Endodermal cell (in vitro differentiated cells): ENCODE measurements at places on chromosomes 2 and 18. TPM values are rescaled to one million over a fixed set of nuclear protein-coding genes. Genes with fewer than 3 reads are reported as not detected.

Gene DQX1
- total RNA-seq: 1.1 and 1.2 TPM in 2 replicates

Gene CTLA4
- total RNA-seq: not detected in 3 replicates

Gene SATB2
- 3.0 TPM in 2 replicates for total RNA-seq

Gene ING5
- 21.8 to 44.9 TPM (median 43.1 TPM) in 3 replicates for total RNA-seq

Gene ALK
- total RNA-seq: 0.45 and 0.46 TPM in 2 replicates

Gene XIRP2
- total RNA-seq: 0.14 TPM in 1 of 2 replicates, not detected in the other

Gene GPR45
- total RNA-seq: not detected in 3 replicates

Gene MYL1
- total RNA-seq: not detected in 2 replicates

Gene G6PC2
- not detected in 2 replicates for total RNA-seq

Gene DOK1
- 10.2 to 15.9 TPM (median 15.1 TPM) in 3 replicates for total RNA-seq

Gene PKDCC
- 44.8 to 105 TPM (median 90.9 TPM) in 3 replicates for total RNA-seq

Gene TUBB8B
- total RNA-seq: 0.69 TPM in 1 of 3 replicates, not detected in the others

Gene IL36RN
- total RNA-seq: not detected in 3 replicates

Gene ASPRV1
- total RNA-seq: 0.80 to 1.0 TPM (median 0.91 TPM) in 3 replicates

Gene SLC9A2
- total RNA-seq: 0.14 TPM in 1 of 2 replicates, not detected in the other

Gene SMC6
- total RNA-seq: 35.5 and 38.3 TPM in 2 replicates
